Body of pancreas (tissue), 4 donors: ENCODE measurements at places on chromosomes 13 and 19. TPM values are rescaled to one million over a fixed set of nuclear protein-coding genes. Genes with fewer than 3 reads are reported as not detected.

GRCh38 chr13:105914291-105915036 lies 621.0 kb downstream of the EFNB2 start:
- DNase-seq: no peak

The PRODH2 gene
- total RNA-seq: 0.99 TPM

GRCh38 chr19:46599716-46600373 lies 1.3 kb upstream of the CALM3 start:
- DNase-seq: no peak

- no peak for DNase-seq
Measured at GRCh38 chr19:22625266-22626035, 8.7 kb upstream of the ZNF492 start.

- no peak for DNase-seq
Measured at GRCh38 chr19:5617080-5617479, 5.5 kb downstream of the SAFB2 start.

The POGLUT2 gene
- total RNA-seq: 4.2 TPM

DNA sequence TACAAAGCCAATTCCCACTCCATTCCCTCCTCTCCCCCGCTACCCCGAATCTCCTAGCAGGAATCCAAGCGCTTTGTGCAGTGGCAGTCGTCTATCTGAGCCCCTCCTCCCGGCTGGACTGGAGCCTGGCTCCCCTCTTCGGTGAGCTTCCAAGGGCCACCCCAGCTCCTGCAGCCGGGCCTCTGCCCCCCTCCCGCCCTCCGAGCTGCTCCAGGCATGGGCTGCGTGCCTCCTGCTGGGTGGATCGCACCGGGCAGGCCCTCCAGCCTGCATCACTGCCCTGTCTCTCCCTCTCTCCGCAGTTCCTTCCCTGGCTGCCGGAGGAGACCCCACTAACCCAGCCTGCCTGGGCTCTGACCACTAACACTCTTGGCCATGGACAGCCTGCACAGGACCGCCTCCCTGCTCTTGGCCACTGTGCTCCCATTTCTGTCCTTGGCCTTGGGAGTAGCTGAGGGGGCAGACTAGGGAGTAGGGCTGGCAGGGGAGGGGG lies 12.9 kb upstream of the LENG8 start:
- DNase-seq: no peak

The THOP1 gene
- 19.7 TPM for total RNA-seq

The CGB1 gene
- total RNA-seq: not detected

The PDE4C gene
- total RNA-seq: under 0.01 TPM

DNA sequence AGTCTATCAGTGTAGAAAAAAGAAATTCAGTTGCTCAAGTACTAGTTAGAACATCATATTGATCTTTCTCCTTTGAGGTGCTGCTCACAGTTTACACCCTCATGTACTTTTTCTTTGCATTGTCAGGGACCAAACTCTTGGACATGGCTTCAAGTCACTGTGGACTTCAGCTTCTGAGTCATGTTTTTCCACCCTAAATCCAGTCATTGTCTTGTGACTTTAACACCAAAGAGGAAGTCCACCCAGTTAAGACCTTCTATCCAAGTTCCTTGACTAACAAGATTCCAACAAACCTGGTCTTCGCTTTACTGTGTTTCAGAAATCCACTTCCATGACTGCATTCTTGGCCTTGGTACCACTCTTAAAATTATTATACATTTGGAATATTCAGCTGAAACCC lies 206.7 kb upstream of the ARGLU1 start:
- DNase-seq: no peak

DNA sequence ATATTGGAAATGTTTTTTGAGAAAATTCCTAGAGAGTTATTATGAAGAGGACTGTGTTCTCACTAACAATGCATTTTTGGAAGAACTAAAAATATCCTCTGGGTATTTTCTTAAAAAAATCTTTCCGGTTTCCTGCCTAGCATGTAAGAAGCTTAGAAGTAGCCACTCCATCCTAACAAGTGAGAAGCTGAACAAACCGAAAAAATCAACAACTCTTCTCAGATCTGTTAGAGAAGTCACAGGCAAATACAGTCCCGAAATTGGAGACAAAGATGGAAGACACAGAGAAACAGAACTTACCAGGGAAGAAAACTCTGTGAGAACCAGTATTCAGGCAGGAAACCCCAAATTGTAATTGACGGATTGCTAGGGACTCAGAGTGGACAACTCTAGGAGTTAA lies 173.0 kb downstream of the KLF12 start:
- DNase-seq: no peak

- DNase-seq: peak; percentile 60
Measured at GRCh38 chr19:18437491-18438330, at the start of gene ISYNA1. Gene ISYNA1 (minus strand): TSS chr19:18438133. CDS start chr19:18437979, 154 bp downstream.

The THSD1 gene
- total RNA-seq: 1.3 TPM

DNA sequence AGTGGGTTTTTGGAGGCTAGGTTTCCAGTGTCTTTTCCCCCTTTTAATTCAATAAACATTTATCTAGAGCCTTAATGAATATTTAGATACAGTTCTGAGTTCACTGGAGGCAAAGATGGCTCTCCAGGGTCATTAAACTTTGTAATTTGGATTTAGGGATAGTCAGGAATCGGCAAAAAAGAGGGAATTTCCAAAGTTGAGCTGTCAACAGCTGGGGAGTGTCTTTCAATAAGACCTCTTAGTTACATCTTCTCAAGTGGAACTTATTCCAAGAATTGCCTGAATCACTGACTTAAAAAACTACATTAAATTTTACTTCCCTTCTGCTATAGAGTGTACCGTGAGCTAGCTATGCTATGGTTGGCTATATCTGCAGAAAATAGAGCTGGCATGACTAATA lies 2.0 kb downstream of the LRCH1 start:
- DNase-seq: no peak
